ENCODE measurements at places on chromosomes 5 and 9.

- DNase-seq: no peak
Measured at GRCh38 chr9:77910194-77910621, 121.4 kb downstream of the GNAQ start.

- no peak for DNase-seq
Measured at GRCh38 chr9:127808347-127809001, 5.8 kb downstream of the FPGS start.

DNA sequence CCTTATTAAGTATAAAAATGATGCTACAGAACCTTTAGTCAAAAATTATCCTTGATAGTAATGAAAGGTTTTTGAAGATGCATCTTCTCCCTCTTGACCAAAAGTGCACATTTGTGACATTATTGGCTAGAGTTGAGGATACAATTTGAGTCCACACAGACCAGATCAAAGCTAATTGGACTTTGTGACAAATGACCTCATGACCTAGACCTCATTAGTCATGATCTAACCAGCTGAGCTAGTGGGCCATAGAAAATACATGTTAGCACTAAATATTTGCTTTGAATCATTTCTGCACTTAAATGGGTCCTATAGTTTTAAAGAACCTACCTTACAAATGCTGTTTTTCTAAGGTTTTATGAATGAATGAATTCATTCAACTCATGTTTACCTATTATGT is 182.1 kb downstream of the RFX3 start:
- DNase-seq: no peak

- no peak for DNase-seq
Measured at GRCh38 chr5:107470295-107470582, 200.5 kb downstream of the EFNA5 start.

DNA sequence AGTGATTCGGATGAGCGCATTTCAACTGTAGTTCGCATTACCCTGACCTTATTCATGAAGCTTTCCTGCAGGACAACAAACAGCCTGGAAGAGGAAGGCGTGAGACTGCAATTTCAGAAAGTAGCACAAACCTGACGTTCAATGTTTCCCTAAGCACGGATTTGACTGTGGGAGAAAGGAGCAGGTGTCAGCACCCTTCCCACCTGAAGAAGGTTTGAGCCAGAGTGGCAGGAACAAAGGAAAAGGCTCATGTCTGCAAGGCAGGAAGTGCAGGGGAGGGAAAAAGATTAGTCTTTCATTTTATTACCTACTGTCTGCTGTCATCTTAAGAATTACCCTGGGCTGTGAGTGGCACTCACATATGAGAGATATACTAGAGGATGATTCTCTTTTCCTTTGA is 114.0 kb downstream of the MED10 start:
- no peak for DNase-seq

DNA sequence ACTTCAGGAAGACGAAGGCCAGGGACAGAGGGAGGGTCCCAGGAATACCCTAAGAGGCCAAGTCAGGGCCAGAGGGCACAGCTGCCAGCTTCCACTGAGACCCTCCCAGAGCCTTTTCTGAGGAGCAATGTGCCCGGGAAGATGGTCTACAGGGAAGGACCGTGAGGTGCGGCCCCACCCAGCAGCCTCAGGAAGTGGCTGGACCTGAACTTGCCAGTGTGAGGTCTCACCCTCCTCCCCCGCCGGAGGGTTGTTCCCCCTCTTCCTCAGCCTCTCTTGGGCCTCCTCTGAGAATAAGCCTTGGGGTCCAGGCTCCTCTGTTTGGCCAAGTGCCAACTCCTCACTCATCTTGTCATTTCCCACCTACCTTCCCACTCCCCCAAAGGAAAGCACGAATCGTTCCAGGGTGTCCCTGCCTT is 13.4 kb upstream of the SLC25A51 start:
- DNase-seq: no peak

DNA sequence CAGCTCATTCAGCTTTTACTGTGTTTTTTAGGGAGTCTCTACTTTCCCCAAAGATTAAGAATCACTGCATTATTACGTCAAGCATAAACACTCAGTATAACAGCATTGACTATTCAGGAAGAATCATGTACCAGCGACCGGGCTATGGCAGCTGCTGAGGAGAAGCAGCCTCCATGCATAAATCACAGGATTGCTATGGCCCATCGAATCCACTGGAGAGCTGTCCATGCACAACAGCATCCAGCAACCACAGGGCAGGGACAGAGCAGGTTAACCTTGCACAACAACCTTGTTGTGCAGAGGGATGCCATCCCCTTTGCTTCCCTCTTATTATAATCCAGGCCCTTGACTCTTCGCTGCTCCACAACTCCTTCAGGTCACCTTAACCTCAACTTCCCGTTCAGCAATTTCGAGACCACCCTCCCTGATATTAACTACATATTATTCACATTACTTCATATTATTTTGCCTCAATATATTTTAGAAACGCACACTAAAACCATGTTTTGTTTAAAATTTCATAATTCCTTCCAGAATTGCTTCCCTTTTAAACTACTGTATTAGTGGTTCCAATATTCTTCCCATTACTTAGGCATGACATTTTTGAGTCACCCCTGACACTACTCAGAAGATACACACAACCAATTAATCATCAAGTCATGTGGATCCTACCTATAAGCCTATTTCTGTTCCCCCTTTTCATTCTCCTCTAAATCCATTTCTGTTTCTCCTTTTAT is 991 bp downstream of the IARS1 start:
- DNase-seq: no peak

GRCh38 chr5:163460562-163461171 is at the start of gene HMMR:
Gene HMMR, plus strand, starts transcription at chr5:163460632. Its CDS starts 61 bp downstream, at chr5:163460693.
- no peak for DNase-seq

GRCh38 chr5:39515881-39516280 is 91.1 kb upstream of the DAB2 start:
- no peak for DNase-seq

- DNase-seq: no peak
Measured at GRCh38 chr9:96603305-96604003, 16.2 kb downstream of the CDC14B start.

DNA sequence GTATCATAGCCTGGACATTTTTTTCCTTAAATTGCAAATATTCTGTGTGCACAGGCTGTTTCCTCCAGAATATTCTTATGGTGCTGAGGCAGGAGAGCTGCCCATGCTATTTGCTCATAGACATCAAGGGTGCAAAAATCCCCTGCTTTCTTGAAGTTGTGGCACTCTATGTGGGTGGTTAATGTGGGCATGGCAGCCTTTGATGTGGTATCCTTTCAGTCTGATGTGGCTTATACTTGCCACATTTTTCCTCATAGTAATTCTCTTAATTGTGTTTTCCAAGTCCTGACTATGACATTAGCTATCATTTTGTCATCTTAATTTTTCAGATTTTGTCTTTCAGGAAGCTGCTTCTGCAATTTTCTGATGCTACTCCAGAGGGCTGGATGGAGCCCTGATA is 353.3 kb downstream of the YTHDC2 start:
- DNase-seq: no peak

DNA sequence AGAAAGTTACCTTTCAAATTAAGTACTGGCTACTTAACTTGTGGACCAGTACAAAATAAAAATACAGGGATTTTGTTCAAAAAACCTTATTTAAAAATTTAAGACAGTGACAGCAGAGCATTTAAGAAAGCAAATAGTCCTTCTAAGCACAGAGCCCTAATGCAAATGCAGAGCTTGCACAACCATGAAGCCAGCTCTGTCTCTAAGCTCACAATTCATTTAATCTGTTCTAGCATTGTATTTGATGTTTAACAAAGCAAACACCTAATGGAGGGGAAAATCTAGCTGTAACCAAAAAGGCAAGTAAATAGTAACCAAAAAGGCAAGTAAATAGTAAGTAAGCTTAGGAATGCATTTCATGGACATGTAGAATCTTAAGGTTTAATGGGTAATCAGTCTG is 138.7 kb upstream of the GHR start:
- DNase-seq: no peak

DNA sequence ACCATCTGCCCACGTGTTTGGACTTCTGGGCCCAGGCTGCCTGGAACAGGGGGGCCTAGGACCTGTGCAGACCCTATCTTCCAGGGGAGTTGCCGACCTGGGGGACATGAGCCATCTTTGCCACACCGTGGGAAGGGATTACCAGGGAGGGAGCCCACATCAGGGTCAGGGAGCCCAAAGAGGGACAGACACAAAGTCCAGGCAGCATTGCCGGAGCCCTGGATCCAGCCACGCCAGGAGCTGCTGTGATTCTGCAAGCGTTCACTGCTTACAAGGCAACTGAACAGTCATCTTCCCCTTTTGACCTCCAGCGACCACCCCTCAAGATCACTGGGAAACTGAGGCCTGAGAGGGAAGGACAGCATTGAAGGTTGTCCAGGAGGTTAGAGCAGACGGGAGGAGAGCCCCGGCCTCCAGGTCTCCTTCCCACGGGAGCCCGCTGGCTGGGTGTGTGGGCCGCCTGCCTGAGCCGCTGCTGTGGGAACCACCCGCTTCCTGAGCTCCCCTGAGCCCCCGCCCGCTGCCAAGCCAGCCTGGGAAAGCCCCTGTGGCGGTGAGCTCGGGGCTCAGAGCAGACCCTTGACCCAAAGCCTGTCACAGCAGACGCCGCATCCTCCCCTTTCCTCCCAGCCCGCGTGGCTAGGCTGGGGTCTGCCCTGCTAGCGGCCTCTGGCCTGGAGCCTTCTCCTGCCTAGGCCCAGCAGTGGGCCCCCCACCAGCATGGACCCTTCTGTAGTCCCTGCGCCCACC is 17.1 kb upstream of the NOTCH1 start:
- DNase-seq: no peak

- DNase-seq: no peak
Measured at GRCh38 chr9:114434878-114435311, 47.1 kb upstream of the AKNA start.

GRCh38 chr5:150317048-150318003 is 14.6 kb upstream of the ARSI start:
- DNase-seq: no peak

DNA sequence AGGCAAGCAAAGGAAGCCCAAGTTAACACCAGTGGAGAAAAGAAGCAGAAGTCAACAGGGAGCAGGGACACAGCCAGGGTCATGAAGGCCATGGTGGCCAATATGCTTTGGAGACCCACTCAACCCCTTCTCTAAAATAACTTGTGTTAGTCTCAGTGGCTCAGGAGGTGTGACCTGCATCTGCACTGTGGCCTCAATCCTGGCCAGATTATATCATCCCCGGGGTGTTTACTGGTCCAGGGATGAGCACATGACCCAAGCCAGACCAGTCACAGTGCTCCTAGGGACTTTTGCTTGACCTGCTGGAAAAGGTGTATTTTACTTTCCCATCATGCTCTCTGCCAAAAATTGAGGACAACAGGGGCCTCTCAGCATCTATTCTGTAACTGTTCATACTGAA is 105.2 kb downstream of the DPYSL3 start:
- DNase-seq: no peak

DNA sequence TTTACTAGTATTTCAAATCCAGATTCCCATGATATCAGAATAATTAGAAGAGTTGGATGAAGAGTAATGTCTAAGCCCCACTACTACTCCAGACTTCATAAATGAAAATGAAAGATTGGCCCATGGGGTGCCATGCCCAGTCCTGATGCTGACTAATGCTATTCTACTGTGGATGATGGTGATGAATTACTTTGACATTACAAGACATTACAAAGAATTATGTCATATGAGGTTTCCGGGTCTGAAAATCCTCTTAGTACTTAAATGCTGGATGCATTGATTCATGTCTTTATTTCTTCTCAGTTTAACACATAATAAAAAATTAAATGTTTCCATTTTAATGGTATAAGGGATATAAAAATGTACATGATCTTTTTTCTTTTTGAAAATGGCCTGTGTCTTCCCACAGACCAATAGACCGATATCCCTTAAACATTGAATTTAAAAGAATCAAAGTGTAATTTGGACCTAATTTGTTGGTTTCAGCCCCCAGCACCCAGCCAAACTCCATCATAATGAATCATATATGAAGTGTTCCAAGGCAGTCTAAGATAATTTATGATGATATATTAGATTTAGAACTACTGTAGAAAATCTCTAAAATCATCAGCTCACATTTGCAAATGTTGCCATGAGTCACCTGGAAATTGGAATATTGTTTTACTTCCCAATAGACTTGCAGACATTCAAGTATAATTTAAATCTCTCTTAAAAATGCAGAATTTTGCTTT is 223.6 kb upstream of the SGCD start:
- DNase-seq: no peak

DNA sequence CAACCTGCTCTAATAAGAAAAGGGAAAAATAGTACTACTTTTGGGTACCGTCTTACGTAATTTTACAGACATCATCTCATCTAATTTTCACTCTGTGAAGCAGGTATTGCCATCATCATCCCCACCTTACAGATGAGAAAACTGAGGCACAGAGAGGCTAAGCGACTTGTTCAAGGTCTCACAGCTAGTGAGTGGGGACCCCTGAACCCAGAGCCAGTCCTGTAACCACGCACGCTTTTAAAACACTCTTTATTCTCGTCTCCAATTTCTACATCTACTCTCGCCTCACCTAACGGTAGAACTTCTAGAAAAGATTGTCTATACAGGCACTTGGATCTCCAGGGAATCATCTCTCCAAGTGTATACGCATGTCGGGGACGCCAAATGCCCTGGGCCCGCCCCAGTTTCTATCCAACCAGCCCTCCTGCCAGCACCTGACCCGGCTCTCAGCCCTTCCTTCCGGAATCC is 1.5 kb upstream of the TRAF1 start:
- no peak for DNase-seq

DNA sequence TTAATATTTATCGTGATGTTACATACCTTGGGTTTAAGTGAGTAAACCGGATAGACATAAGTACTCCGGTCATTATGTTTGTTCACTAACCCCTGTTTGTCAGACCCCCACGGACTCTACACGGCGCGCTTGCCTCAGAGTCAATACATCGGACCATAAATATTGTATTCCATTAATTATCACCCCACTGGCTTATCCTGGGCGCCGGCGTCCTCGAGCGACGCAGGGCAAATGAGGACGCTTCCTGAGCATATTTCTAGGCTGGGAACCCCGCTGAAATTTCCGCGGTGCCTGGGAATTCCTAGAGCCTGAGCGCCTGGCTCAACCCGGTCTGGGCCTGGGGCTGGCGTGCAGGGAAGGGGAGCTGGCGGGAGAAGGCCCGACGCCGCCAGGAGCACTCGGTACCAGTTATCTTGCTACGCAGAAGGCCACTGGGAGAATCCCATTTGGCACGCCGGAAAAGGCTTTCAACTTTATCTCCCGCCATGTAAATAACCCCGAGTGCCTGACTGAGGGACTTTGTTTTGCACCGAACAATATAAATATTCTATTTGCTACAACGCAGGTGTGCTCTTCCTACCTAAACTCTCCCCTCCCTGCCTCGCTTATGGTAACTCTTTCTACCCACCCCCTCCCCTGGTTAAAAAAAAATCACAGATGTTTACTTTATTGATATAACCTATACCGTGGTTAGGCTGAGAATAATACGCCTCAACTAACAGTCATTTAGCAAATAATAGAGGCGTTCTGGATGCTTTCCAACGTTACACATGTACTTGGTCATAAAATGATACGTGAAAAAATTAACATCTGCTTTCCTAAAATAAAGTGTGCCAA is 19.4 kb downstream of the NR2F1 start:
- DNase-seq: no peak

All from activated CD8-positive, alpha-beta memory T cell treated with anti-CD3 and anti-CD28 coated beads for 1 hour (primary cell).